ENCODE measurements at places on chromosomes 16 and 17.

DNA sequence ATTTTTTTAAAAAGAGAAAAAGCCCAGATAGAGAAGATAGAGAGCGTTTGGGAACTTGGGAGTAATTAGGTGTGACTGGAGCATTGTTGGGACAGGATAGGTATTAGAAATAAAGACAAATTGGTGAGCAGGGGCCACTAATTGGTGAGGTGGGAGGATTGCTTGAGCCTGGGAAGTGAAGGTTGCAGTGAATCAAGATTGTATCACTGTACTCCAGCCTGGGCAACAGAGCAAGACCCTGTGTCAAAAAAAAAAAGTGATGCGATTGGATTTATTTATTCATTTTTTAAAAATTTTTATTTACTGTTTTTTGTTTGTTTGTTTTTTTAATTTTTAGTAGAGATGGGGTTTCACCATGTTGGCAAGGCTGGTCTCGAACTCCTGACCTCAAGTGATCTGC is 5.1 kb downstream of the CASC3 start:
- DNase-seq, result no peak

DNA sequence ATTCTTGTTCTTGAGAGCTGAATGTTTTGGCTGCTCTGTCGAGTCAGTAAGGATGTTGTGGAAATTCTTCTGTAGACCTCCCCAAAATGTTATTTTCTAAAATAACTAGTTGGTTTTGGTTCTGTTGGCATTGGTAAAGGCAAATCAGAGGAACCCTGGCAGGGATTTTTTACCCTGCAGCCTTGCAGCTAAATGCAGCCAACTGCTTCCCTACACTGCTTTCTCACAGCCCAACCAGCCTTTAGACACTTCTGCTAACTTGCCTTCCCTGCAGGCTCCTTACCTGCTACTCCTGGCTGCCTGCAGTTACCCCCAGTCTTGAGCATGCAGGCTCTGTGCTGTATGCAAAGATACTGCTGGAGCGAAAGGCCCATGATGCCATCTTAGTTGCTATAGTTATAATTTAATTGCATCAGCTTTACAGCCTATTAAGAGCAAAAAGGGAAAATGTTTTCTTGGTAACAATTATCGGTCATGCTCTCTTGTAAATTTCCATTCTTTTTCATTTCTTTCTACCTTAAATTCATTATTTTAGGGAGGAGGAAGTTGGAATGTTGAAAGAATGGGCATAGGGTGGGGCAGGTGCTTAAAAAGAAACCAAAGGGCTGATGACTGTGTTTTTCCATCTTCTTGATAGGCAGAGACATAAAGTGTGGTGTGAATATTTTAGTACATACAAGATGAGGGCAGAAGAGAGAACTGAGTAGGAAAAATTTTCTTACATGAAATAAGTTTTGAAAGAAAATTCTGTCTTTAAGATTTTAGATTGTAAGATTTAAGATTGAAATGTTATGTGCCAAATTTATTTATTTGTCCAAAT is 20.0 kb downstream of the NUP93 start:
- no peak for DNase-seq

GRCh38 chr17:42493319-42493718 is 34.6 kb downstream of the ATP6V0A1 start:
- no peak for DNase-seq

DNA sequence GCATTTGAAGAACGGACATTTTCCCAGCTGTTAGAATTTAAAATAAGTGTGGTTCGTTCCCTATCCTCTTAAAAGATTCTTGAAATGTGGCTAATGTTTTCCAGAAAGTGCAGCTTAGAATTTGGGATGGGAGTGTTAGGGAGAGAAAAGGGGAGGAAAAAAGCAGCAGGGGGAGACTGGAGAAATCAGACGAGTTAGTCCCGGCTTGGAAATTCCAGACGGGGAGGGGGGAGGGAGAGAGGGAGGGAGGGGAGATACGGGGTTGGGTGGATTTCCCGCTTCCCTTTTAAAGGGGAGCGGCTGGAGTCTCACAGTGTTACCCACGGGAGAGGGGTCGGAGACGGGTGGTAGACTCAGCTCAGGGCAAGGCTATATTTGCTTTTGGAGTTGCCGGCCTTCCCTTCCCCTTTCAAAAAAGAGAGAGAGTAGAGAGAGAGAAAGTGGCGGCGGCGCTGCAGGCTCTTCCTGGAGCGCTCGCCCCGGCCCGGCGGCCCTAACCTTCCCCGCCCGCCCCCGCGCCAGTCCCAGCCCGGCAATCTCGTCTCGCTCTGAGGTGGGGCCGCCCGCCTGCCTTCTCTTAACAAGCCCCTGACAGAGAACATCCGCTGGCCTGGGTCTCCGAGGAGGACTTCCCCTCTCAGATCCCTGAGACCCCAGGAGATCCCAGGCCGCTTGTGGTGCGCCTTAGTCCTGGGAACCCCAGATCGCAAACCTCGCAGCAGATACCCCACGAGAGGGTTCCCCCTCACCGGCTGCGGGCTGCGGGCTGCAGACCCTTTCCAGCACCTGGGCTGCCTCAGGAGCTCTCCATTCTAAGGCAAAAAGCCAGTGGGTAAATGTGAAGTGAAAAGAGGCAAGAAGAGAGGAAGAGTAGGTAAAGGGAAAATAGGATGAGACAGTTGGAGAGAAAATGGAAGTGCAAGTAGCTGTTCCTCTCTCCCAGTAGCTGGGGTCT is 6.6 kb downstream of the IGF2BP1 start:
- DNase-seq, result no peak

GRCh38 chr16:30346286-30346685 is 8.8 kb downstream of the CD2BP2 start:
- no peak for DNase-seq

GRCh38 chr17:35666070-35666469 is 65.4 kb upstream of the RASL10B start:
- DNase-seq, result no peak

DNA sequence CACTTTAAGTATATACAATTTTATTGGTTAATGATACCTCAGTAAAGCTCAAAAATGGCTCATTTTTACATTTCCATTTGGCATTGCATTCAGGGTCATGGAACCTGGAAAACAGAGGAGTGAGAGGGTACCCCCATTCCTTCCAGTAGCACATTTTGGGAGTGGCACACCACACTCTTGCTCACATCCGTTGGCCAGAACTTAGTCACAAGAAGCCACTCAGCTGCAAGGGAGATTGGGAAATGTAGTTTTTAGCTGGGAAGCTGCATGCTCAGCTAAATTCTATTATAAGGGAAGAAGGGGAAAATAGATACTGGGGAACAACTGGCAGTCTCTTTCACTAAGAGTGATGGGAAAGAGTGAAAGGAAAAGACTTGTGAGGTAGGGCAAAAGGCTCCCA is 102.5 kb upstream of the TMEM97 start:
- DNase-seq, result no peak

DNA sequence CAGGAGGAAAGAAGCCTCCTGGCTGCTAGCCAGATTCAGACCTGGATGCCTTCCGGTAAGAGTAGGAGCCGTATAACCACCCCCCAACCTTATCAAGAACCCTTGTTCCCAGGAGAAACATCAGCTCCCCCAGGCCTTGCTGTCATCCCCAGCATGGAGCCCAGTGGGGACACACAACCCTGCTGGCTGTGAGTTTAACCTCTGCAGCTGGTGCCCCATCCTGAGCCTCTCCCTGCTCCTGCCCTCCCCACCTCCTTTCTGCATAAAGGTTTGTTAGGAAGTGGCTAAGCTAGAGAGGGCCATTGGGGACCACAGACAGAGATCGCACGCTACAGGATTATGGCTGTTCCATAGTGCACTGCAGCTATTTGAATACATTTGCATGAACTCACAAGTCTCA is 55.5 kb upstream of the RPL38 start:
- DNase-seq, result no peak

DNA sequence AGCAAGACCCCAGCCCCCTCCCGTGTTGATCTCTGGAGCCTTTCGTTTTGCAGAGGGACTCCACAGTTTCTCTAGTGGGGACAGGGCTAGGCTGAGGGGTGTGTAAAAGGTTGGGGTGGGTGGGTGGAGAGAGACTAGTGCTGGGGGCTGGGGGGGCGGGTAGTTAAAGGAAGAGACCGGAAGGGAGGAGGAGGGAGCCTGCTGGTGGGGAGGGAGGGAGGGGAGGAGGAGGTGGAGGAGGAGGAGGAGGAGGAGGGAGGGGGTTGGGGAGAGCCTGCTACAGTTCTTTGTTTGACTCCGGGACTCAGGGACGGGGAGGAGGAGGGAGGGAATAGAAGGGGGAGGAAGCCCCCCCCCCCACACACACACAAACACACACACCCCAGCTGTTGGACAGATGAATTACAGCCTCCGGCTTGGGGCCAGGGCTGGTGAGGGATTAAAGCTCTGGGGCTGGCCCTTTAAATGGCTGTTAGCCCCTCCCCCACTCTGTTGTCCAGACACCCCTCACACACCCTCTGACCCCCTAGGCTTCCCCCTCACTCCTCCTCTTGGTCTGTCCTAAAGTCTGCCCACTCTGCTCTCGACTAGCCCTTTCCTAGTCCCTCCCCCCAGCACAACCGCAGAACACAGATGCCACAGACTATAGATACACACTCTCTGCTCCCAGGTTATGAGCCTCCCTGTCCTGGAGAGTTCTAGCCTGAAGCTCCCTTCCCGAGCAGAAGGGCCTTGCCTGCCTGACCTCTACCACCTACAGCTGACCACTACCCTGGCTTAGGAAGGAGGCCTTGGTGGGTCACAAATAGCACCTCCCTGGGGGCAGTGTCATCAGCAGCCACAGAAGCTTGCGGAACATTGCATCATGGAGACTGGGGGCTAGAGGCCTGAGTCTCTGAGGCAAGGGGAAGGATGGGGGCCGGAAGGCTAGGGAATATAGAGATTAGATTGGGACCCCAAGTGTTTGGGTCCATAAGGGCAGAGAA is 4.4 kb downstream of the KDM6B start:
- no peak for DNase-seq

DNA sequence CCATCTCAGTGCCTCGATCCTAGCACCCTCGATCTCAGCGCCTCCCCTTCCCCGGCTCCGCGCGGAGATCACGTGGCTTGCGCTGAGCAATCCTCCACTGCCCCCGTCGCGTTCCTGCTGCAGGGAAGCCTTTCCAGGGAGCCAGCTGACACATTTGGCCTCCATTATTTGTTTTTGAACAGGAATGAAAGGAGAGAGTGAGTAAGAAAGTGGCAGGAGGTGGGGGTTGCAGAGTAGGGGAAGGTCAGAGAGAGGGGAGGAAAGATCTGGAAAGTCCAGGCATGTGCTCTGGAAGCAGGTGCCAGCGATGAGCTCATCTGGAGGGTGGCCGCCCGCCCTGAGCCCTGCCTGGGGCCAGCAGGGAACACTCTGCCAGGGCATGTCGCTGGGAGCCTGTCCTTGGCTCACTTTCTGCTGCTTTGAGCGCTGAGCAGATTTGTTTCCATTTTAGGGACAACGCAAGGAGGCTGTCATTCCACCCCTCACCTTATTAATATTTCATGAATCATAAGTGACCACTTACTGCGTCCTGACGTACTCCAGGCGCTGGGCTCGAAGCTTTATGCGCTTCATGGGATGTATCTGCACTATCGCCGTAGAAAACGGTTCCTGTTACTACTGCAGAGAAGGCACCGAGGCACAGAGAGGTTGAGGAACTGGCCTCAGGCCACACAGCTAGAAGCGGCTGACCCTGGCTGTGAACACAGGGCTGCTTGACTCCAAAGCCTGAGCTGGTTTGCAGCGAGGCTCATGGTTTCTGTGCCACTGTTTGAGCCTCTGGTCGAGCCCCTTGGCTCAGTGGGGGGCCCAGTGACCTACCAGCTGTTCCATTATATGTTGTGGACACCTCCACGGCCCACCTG is 283.1 kb downstream of the SEC14L1 start:
- peak; percentile 58 for DNase-seq

GRCh38 chr17:9324864-9325263 is 250.8 kb downstream of the STX8 start:
- no peak for DNase-seq

- peak; percentile 63 for DNase-seq
These were observed 6.7 kb downstream of the GPR142 start for GRCh38 chr17:74373838-74374606.

DNA sequence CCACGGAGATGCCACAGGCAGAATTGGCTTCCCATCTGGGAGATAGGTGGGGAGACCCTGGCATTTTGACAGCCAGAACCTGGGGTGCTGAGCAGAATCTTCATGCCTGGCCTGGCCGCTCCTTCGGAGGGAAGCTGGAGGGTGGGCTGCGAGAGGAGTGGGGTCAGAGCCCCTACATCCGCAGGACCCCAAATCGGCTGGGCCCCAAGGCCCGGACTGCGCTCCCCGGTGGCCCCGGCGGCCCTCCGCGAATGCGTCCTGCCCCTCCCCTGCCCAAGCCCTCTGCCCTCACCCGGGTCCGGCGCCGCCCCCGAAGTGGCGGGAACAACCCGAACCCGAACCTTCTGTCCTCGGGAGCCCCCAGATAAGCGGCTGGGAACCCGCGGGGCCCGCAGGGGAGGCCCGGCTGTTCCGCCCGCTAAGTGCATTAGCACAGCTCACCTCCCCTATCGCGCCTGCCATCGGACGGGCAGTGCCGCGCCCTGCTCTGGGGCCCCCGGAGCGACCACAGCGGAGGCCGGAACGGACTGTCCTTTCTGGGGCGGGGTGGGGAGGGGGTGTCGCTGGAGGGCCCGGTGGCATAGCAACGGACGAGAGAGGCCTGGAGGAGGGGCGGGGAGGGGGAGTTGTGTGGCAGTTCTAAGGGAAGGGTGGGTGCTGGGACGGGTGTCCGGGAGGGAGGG is 850 bp upstream of the PNMT start:
- no peak for DNase-seq

DNA sequence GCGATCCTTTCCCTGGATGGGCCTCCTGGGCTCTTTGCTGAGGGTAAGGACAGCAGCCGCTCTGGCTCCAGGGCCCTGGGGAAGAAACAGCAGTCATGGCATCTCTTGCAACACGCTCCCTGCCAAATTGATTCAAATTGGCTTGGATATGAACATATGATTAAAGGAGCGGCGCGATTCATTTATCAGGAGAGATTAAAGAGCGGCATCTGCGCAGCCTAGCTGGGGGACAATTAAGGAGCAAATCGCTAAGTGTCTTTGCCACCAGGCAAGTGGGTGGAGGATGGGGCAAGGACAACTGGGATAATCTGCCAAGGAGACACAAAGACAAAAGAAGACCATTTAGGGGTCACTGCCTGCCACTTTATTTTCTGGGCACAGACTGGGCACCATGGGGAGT is 27.8 kb downstream of the PIPOX start:
- no peak for DNase-seq

- DNase-seq, result no peak
These were observed 2.7 kb downstream of the C1QTNF1 start for GRCh38 chr17:79026376-79027273.

DNA sequence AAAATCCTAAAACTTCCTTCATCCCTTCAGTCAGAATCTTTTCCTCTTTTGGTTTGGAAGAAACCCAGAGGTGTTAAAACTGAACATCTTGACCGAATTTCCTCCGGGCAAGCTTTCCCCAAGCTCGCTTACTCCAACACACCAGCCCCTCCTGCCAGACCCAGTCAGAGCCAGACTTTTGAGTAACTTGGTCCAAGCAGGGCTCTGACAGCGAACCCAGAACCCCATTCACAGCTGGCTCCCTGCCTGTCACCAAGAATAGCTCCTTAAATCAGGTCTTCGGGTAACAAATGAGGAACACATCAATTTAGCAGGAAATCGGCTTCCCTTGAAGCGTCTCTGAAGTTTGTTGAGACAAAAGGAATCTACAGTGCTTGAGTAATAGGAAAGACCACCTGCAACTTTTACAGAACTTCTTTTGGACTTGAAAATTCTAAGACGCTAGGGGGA is 27.3 kb downstream of the GAS7 start:
- no peak for DNase-seq

Measured in occipital lobe (tissue), 3 donors.